RCC 7860 (cell line): ENCODE measurements at places on chromosomes 1 and 21.
A peak's percentile ranks its signal among the peaks of the same experiment; 100 is the strongest.

- DNase-seq, result no peak
Observed at GRCh38 chr21:33403128-33403785, at the start of gene IFNGR2. Gene IFNGR2, plus strand, starts transcription at chr21:33403413. Its CDS starts 131 bp downstream, at chr21:33403544.

DNA sequence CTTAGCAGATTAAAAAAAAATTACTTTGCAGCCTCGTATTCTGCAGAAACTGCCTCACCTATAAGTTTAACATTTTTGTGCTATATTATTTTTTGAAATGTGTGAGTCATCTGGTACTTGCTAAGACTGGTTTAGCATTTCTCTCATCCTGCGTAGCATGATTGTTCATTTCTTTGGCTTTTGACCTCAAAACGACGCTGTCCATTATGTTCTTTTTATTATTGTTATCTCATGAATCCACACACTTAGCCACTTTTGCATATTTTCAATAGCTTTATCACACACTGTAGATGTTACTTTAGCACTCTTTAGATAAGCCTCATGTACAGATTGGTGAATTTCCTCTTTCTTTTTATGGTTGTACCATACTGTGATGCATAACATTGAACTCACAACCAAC, 1004.9 kb upstream of the NCAM2 start:
- no peak for DNase-seq

DNA sequence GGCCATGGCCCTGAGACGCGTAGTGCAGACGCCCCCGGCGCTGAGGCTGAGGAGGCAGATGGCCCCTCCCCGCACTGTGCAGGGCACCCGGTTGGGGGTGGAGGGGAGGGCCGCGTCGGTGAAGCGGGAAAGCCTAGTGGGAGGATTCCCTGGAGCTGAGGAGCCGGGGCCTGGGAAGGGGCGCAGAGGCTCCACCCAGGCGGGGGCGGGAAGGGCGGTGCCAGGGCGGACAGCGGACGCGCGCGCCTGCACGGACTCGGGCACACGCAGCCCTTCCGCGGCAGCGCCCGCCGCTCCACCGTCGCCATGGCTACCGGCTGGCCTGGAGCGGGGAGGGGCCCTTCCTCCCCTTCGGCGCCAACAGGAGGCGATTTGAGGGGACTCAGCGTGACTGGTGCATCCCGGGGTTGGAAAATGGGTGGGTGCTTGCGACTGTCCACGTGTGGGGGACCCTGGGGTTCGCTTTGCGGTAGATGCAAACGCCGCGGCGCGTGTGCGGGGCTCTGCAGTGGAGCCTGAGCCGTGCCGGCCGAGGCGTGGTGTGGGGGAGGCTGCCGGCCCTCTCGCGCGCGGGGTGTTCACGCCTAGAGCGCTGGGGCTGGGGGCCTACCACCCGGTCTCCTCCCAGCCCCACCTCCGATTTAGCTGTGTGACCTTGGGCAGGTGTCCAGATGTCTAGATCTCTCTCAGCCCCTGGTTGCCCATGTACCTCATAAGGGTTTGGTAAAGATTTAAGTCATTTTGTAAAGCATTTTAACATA, 35.1 kb downstream of the PTPRF start:
- DNase-seq, result no peak

- no peak for DNase-seq
Observed at GRCh38 chr1:27298632-27299384, 23.2 kb upstream of the TMEM222 start.

DNA sequence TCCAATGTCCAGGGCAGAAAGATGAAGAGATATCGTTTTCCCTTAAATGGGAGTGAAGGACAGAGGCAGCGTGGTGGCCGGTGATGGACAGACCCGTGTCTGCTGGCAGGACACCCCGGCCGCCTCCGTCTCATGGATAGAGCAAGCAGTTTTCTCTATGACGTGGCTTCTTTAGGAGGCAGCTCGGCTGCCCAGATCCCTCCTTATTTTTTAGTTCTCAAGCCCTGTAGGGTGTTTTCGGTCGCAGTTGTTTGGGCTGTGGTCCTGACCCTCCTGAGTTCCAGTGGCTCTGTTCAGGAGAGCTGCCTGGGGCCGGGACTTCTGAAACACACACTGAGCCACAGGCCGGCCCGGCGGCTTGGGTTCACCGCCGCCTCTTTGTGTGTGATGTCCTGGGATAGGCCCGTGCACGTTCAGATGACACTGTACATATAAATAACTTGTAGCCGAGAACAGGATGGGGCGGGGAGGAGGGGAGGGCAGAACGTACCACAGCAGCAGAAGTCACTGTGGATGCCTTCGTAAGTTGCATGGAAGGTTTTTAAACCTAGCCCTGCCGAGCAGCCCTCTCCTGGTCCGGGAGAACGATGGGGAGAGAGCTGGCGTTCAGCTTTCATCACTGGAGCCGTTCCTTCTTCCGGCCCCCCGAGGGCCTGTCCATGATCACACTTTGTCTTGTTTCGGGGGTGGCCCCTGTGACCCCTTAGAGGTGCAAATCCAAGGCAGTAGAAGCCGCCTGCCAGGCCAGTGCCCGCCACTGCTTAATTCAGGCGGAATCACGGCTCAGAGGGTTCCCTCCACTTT, 65.2 kb downstream of the SIK1 start:
- DNase-seq, result no peak

- DNase-seq, result peak; percentile 24
Observed at GRCh38 chr1:95117207-95118066, at the start of gene TLCD4. Gene TLCD4, plus strand, starts transcription at chr1:95117355. Its CDS starts 26,547 bp downstream, at chr1:95143902.

DNA sequence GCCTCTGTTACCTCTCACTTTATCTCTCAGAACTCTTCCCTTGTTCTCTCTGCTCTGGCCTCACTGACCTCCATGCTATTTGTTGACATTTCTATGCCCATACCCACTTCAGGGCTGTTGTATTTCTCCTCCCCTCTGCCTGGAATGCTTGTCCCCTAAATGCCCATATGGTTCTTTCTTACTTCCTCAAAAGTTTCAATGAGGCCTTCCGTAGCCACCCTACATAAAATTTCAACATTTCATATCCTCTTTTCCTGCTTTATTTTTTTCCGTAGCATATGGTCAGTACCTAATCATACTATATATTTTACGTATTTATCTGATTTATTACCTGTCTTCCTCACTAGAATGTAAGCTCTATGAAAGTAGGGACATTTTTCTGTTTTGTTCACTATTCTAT, 47.1 kb upstream of the ZYG11A start:
- no peak for DNase-seq

- DNase-seq, result peak; percentile 67
Observed at GRCh38 chr1:218592688-218593087, 247.6 kb downstream of the TGFB2 start.

DNA sequence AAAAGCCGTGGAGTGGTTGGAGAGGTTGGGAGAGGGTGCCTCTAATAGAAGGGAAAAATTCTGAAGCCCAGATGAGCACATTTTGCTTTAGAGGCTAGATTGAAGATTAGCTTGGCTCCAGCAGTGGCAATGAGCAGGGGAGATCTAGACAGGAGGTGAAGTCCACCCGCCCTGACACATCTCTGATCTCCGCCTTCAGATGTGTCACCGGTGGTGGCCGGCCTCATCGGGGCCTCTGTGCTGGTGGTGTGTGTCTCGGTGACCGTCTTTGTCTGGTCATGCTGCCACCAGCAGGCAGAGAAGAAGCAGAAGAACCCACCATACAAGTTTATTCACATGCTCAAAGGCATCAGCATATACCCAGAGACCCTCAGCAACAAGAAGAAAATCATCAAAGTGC, 8.4 kb downstream of the SYT11 start:
- no peak for DNase-seq

DNA sequence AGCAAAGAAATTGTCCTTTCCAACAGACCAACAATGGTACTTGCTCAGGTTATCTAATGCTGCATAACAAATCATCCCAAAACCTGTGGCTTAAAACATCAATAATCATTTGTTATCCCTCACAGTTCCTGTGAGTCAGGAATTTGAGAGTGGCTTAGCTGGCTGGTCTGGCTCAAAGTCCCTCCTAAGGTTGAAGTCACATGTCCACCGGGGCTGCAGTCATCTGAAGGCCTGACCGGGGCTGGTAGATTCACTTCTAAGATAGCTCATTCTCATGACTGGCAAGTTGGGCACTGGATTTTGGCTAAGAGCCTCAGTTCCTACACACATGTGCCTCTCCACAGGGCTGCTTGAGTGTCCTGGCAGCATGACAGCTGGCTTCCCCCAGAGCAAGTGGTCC, 16.9 kb downstream of the ERI3 start:
- DNase-seq, result no peak

GRCh38 chr1:245512980-245513578, 358.3 kb downstream of the KIF26B start:
- DNase-seq, result no peak

GRCh38 chr1:87204441-87204840, 124.2 kb upstream of the LMO4 start:
- no peak for DNase-seq

- DNase-seq, result peak; percentile 95
Observed at GRCh38 chr1:155134880-155135414, 705 bp upstream of the SLC50A1 start.

- DNase-seq, result peak; percentile 14
Observed at GRCh38 chr1:102550729-102551384, 554.1 kb upstream of the OLFM3 start.

GRCh38 chr1:51997974-51998382, 7.5 kb upstream of the RAB3B start:
- DNase-seq, result no peak

DNA sequence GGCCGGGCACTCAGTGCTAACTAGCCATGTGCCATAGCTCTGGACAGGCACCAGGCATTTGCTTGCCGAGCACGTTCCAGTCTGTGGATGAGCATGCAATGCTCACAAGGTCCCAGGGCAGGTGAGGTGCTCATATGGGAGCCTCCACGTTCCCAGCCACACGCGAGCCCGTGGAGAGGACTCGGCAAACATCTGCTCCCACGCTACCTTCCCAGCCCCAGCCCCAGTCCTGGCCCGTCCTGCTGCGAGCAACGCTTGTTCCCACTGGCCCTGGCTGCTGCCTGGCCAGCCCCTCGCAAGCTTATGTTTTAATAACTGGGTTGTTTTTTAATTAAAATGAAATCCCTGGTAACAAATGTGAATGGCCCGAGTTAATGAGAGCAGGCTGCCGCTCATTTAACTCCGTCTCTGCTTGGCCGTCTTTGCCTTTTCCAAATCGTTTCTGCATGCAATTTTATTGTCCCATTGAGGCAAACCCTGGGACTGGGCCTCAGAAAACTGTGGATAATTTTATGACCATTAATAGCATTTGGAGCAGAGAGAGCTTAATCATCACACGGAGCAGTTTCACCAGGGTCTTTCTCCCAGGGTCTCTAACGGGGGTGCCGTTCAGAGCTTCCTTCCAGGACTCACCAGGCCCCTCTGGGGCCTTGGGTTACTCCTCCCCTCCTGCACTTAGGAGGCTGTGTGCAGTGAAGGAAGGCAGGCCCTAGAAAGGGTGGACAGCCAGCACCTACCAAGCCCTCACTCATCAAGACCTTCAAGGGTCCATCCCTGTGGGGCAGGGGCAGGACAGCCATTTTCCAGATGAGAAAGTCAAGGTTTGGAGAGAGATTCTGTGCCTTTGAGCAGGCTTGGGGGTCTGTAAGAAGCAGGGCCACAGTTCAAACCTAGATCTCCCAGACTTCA, 136.8 kb downstream of the GLIS1 start:
- no peak for DNase-seq

DNA sequence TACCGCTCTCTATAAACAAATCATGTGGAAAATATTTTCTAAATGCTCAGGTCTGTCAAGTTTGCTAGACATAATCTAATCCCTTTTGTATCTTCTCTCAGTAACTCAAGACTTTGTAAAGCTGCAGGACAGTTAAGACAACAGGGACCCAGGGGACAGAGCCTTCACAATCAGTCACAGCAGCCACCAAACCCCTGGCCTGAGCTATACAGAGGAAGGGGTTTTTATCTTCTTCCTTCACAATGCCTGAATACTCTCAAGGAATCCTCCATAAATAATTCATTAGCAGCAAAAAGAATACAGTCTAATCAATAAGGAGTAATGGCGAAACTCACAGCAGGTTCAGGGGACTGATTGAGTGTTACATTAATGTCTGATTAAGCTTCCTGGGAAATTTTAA, 368.3 kb downstream of the SMYD3 start:
- no peak for DNase-seq

- DNase-seq, result no peak
Observed at GRCh38 chr1:43177691-43178090, 5.6 kb downstream of the CFAP57 start.

DNA sequence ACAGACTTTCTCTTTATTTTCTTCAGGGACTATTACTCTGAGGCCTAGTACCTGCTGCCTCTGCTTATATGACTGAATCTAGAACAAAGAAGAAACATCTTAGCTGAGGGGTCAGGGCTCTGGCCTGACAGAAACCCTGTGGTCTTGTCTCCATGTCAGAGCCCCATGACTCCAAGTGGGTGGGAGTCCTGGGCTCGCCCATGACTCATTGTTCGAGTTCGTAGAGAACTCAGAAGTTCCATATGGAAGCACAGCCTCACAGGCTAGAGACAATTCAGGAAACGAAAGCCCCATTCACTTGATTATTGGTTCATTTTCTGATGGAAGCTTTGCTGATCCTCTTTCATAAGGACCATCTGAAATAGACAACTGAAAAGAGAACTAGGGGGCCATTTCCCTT, 73.2 kb downstream of the CD58 start:
- peak; percentile 20 for DNase-seq

DNA sequence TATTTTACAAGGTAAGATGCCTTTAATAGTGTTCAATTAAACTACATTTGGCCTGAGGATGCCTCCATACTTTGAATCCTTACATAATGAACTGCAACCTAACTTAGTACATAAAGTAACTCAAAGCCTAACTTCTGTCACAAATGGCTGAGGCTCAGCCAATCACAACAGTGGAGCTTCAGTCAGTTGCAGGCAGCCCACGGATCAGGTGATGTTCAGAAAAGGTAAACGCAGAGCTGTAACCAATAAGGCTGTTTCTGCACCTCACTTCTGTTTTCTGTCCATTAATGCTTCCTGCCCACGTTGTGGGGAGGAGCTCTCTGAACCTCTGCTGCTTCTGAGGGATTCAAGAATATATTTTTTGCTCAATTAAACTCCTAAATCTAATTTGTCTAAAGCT, 94.8 kb upstream of the KIAA0040 start:
- no peak for DNase-seq

- peak; percentile 96 for DNase-seq
Observed at GRCh38 chr1:151346769-151347522, at the start of gene RFX5. Gene RFX5, minus strand, starts transcription at chr1:151347252. Its CDS starts 932 bp downstream, at chr1:151346320.

GRCh38 chr1:31222176-31222575, 17.5 kb downstream of the NKAIN1 start:
- no peak for DNase-seq

GRCh38 chr1:221429264-221429663, 312.6 kb downstream of the DUSP10 start:
- no peak for DNase-seq

DNA sequence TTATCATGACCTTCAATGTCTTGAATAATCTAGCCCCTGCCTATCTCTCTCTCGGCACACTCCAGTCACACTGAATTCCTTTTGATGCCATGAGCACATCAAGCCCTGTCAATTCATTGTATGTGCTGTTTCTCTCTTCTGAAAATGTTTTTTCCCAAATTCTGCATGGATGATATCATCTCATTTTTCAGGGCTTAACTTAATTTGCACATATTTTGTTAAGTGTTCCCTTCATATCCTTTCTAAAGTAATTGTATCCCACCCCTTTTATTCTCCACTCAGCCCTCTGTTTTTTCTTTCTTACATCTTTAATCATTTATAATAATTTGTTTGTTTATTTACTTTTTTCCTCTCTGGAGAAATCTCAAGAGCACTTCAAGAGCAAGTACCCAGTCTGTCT, 149.9 kb downstream of the ZNF326 start:
- DNase-seq, result no peak
